Stimulated activated CD4-positive, alpha-beta T cell treated with anti-CD3 and anti-CD28 coated beads, TNF-alpha, amount 100 ng/mL, for 24 hours (primary cell): ENCODE measurements at places on chromosomes 5 and 9.

DNA sequence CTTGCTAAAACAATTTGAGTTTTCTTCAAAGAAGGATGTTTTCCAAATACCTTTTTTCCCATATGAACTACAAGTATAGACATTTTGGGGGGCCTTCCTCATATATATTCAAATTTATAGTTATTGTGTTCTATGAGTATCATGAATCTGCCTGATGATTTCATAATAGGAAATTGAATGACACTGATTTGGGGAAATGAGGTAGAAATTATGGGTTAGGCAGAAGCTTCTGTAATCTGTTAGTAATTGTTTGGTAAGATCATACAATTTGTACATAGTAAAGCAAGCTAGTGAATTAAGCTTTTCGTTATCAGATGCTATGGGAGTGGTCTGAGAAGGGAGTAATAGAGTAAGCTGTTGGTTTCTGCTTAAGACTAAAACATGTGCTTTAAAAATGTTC, 98.0 kb downstream of the TRIO start:
- DNase-seq: no peak

DNA sequence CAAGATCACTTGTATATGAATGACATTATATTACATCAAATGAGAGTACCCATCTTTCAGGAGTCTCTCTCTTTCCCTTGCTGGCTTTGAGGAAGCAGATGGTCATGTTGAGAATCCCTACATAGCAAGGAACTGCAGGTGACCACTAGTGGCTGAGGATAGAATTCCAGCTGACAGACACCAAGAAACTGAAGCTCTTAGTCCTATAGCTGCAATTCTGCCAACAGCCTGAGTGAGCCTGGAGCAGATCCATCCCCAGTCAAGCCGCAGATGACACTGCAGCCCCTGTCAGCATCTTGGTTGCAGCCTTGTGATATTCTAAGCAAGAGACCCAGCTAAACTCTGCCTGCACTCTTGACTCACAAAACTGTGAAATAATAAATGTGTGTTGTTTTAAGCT, 531.5 kb downstream of the CSNK1G3 start:
- no peak for DNase-seq

DNA sequence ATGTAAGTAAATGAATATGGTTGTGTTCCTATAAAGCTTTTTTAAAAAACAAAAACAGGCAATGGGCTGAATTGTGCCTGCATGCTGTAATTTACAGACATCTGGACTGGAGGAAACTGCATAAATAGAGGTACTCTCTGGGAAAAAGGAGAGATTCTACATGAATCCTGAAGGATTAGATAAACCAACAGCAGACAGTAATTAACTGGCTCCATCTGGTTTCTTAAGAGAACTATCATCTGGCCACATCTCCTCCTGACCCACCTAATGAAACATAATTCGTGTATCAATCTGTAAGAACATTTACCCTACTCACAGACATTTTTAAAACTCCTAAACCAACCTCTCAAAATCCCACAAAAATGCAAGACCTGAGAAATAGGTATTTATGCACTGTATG, 528.1 kb upstream of the ST8SIA4 start:
- DNase-seq: no peak

DNA sequence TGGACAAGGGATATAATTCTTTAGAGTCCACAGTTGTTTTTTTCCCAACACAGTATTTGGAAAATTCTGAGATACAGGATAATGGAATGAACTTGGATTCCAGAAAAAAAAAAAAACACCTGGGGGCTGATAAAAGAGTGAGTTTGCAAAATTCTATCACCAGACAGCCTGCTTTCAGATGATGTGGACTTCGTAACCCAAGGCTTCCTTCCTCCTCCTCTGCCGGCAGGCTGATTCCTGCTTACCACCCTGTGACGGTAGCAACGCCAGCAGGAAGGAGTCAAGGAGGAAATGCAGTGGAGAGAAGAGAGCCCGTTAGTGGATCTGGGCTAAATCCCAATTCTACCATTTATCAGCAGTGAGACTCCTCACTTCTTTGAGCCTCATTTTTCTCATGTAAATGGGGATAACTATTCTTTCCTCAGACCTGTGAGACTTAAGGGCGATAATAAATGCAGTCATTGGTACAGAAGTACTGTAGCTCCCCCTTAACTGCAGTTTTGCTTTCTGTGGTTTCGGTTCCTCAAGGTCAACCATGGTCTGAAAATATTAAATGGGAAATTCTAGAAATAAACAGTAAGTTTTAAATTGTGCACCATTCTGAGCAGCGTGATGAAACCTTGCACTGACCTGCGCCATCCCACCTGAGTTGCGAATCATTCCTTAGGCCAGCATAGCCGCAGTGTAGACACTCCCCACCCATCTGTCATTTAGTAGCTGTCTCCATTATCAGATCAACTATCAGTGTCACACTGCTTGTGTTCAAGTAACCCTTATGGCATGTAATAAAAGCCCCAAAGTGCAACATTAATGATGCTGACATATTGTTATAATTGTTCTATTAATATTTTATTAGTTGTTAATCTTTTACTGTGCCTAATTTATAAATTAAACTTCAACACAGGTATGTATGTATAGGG, 71.4 kb downstream of the DCP2 start:
- no peak for DNase-seq

DNA sequence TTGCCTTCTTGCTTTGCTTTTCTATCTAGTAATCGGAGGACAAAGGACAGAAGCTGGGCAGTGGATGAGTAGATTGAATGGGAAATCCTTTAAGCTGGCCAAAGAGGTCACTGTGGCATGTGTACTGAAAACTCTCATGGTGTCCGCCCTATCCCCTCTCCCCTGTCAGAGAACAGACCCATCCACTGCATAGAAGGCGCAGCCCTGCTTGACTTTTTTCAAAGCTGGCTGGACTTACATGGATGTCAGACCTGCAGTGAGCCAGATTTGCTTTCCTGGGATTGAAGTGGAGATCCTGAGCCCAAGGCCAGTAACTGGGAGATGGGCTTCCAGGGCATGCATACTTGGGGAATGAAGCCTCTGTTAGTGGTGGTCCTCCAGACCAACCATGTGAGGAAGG, 329.5 kb downstream of the TRPM3 start:
- DNase-seq: no peak

- DNase-seq: no peak
Measured at GRCh38 chr5:71977311-71977710, 130.0 kb upstream of the MAP1B start.

GRCh38 chr5:152264645-152265254, 140.3 kb downstream of the NMUR2 start:
- no peak for DNase-seq

DNA sequence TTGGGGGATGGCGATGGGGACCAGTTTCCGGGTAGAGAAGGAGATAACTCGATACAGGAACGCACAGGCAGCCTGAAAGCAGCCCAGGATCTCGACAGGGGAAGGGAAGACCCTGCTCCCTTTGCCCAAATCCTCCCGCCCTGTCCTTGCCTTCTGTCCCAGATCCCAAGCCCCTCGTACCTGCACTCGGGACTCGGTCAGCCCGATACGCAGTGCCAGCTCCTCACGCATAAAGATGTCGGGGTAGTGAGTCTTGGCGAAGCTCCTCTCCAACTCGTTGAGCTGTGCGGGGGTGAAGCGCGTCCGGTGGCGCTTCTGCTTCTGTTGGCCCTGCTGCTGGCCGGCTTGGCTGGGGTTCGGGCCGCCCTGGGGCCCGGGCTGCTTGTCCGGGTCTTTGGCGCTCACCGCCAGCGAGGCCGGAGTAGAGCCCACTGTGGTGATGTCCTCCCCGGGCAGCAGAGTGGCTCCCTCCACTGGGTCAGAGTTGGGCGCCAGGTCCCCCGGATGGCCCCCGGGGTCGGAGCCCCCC, 1.8 kb downstream of the OTP start:
- no peak for DNase-seq
